ENCODE measurements at places on chromosomes 1 and 21.

DNA sequence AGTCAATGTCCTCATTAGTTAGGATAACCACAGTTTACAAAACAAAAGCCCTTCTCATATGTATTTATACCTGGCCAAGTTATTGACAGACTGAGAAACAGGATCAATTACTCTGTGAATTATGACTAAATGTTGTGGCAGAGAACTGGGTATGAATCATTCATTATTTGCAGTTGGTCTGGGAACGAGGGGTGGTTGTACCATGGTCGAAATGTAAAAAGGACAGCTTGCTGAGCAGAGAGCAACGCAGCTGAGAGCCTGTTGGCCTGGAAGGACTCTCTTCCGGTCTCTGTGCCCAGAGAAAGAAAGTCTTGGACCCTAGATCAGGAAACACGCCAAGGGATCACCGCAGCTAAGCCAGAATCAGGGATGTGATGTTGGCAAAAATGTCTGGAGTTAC lies 169.6 kb downstream of the DISC1 start:
- no peak for DNase-seq

DNA sequence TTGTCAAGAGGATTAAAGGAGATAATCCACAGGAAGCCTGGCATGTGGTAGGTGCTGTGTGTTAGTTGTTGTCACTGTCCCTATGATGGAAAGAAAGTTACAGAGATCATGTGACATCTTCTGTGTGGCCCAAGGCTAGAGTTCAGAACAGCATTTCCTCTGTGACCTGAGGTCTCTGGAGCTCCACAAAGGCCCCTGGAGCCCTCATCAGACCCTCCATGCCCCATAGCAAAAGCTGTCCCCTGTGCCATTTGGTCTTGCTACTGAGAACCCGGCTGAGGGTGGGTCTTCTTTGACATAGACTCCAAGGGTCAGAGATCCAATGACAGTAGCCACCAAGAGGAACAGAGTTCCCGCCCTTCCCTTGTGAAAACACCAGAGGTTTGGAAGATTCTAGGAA lies 8.1 kb downstream of the CELA2B start:
- no peak for DNase-seq

- DNase-seq, result no peak
These were observed 2.5 kb upstream of the UBASH3A start for GRCh38 chr21:42401154-42401553.

- DNase-seq, result no peak
These were observed 78.7 kb downstream of the PAPPA2 start for GRCh38 chr1:176541663-176542062.

DNA sequence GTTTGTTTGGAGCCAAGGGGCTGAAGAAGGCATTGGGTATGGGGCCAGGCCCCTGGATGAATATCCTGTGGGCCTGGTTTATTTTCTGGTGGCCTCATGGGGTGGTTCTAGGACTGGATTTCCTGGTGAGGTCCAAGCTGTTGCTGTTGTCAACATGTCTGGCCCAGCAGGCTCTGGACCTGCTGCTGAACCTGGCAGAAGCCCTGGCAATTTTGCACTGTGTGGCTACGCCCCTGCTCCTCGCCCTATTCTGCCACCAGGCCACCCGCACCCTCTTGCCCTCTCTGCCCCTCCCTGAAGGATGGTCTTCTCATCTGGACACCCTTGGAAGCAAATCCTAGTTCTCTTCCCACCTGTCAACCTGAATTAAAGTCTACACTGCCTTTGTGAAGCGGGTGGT lies 1.4 kb downstream of the ACKR1 start:
- DNase-seq, result no peak

GRCh38 chr1:68321084-68321685 lies 88.9 kb upstream of the WLS start:
- no peak for DNase-seq

- DNase-seq, result no peak
These were observed 733.3 kb downstream of the PTPRU start for GRCh38 chr1:29969576-29969975.

GRCh38 chr21:37921091-37921490 lies 4.8 kb upstream of the KCNJ6 start:
- DNase-seq, result no peak

DNA sequence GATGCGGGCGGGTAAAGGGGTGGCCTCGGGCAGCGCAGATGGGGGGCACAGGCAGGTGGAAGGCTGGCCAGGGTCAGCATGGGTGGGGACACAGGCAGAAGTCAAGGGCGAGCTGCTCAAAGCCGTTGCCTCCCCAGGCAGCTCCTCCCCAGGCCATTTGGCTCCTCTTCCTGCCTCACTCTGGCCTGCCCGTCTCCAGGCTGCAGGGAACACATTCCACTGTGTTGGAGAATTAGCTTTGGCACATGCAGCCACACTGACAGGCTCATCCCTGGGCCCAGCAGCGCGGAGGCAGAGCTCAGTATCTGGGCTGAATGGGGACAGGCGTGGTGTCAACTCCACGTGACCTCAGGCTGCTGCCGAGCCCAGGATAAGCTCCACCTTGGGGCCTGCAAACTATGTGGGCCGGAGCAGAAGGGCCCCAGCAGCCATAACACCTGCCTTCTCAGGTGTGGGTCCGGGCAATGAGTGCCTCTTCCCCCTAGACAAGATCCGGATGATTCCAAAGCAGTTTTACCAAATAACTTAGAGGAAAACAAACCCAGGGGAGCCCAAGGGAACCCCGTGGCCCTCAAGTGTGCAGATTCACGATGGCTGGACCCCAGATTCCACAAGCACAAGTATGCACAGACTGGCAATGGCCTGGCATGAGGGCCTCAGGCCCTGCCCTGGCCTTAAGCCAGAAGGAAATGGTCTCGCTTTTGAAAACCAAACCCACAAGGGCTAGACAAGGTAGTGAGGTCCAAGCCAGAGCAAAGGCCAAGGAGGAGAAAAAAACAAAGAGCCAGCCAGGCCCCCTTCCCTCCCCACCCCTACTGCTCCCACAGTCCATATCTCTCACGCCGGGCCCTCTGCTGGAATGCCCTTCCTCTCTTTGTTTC lies 40.2 kb downstream of the HSPG2 start:
- DNase-seq, result no peak

DNA sequence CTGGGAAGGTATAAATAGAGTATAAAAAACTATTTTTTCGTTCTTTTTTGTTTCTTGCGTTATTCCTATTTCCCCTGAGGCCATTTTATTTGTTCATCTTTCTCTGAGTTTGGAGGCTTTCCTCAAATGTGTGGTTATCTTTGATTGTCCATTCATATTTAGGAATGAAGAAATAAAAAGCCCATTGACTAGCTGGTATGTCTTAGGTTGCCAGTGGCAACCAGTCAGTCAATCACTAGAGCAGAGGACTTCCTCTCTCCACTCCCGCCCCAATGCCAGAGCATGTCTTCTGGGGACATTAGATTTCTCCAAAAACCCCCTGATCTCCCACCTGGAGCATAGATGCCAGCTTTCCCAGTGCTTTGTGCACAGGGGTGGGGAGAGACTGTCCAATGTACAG lies 20.7 kb upstream of the FOXE3 start:
- DNase-seq, result no peak

DNA sequence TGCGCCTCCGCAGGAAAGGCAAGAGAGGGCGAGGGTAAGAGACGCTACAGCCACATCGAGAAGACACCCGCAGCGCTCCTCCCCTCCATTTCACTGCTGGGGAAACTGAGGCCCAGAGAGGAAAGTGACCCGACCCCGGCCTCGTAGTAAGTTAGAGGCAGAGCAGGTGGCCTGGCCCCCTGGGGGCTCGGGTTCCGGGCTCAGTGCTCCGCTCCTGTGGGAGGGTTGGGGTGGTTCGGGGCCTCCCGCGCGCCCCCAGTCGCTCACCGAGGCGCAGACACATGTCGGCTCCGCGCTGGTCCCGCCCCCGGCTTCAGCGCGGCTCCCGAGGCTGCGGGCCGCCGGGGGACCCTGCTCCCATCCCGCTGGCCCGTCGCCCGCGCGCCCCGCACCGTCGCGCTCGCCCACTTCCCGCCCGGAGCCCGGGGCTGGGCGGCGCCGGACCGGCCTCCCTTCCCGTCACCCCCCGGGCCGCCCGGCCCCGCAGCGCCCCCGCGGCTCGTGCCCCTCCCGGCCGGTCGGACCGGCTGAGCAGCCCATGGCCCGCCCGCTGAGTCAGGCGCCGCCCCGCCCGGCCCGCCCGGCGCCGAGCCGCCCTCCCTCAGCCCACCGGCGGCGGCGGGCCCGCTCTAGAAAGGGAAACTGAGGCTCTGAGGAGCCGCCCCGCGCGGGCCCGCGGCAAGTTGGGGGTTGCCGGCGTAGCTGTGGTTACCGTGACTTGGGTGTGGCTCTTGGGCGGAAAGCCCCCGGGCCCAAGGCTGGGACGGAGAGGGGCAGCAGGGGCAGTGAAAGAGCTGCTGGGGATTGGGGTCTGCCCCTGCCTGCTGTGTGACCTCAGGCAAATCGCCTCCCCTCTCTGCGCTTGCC lies at the start of gene TMEM54:
TSS of gene TMEM54 (minus strand) at position 434 of the 867 bp plus-strand sequence. CDS start at position 283, 151 bp downstream.
- no peak for DNase-seq

GRCh38 chr1:75712306-75712705 lies 12.2 kb upstream of the ACADM start:
- no peak for DNase-seq

GRCh38 chr1:205580140-205580922 lies 51.5 kb downstream of the ELK4 start:
- DNase-seq, result no peak

DNA sequence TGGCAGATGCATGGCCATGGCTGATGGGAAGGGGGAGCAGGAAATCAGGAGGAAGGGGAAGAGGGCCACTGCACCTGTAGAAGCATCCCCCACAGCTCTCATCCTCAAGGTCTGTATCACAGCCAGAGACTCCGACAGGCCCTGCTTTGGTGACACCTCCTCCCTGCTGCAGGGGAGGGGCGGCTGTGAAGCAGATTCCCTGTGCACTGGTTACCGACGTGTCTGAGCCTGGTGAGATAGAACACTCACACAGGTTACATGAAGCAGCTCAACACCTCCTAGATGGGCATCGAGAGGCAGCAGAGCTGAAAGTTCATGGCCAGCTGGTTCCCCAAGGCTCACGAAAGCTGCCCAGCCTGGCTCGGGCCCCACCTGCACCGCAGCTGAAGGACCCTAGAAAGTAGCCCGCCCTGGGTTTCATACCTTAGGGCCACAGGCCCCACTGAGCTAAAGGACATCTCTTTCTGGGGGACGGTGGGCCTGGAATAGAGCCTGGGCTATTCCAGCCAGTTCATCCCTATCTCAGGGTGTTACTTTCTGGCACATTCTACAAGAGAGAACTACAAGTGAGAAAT lies 30.2 kb upstream of the AJAP1 start:
- no peak for DNase-seq

GRCh38 chr1:84090447-84091245 lies 53.4 kb upstream of the PRKACB start:
- DNase-seq, result no peak

GRCh38 chr1:181090641-181091126 lies 2.2 kb downstream of the IER5 start:
- DNase-seq, result no peak

DNA sequence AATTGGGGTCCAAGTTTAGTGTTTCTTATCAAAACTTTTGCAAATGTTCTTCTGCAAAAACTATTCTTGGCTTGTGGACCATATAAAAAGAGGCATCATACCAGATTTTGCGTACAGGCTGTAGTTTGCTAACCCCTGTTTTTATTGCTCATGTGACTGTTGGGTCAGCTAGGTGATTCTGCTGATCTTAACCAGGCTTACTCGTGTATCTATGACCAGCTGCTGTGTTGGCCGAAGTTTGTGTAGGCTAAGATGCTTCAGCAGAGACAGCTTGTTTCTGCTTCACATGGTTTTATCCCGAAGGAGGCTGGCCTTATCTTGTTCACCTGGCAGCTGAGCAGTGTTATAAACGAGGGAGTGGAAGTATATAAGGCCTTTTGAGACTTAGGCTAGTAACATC lies 38.2 kb downstream of the POU2F1 start:
- no peak for DNase-seq

DNA sequence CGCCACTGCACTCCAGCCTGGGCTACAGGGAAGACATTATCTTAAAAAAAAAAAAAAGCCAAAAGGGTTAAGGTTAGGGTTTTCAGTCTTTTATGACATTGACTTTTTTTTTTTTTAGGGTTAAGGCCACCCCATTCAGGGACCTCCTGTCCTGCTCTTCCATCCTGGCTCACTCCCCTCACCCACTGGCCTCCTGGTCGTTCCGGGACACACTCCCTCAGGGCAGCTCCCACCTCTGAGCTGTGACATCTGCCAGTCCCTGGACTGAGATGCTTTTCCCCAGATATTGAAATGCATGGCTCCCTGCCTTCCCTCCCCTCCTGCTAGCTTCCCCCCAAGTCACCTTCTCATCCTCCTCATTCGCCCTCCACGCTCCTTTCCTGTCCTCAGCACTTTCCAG lies 9.6 kb downstream of the PLEKHG5 start:
- DNase-seq, result no peak

GRCh38 chr1:10721381-10722321 lies 74.8 kb downstream of the CASZ1 start:
- DNase-seq, result no peak

GRCh38 chr1:173802961-173803360 lies 21.5 kb upstream of the DARS2 start:
- DNase-seq, result no peak

- DNase-seq, result no peak
These were observed 717 bp downstream of the CRYZL1 start for GRCh38 chr21:33640697-33641351.

DNA sequence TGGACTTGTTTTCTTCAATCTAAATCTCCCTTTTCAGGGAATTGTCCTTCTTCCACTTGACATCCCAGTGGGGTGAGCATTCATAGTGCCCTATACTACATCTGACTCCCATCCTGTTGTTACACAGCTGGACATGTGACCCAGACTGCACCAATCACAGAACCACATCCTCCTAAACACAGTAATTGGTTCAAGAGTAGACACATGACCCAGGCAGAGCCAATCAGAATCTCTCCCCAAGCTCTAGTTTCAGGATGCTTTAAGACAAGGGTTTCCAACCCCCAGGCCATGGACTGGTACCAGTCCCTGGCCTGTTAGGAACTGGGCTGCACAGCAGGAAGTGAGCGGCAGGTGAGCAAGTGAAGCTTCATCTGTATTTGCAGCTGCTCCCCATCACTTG lies 5.6 kb upstream of the DDOST start:
- DNase-seq, result no peak

GRCh38 chr1:229396585-229397206 lies 37.2 kb downstream of the ACTA1 start:
- no peak for DNase-seq

- DNase-seq, result no peak
These were observed 26.7 kb upstream of the KCNN3 start for GRCh38 chr1:154896771-154897286.

DNA sequence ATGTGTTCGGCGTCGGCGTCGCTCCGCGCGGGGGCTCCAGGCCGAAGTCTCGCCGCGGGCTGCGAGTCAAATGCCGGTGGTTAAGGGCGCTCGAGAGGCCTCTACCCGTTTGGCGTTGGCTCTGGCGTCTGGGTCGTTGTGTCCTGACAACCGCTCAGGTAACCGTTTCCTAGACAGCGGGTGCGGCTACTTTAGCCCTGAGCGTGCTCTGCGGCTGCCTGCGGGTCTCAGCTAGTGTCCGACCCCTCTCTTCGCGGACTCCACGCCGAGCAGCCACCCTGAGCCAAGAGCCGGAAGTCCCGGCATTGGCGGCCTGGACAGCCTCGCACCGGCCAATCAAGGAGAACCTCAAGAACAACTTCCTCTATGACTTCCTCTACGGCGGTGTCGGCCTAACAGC lies 173.4 kb downstream of the SETD4 start:
- DNase-seq, result no peak

GRCh38 chr1:63847308-63847910 lies 73.6 kb downstream of the ROR1 start:
- no peak for DNase-seq

GRCh38 chr1:164703960-164704411 lies 145.0 kb downstream of the PBX1 start:
- DNase-seq, result no peak

Data from stimulated activated CD4-positive, alpha-beta T cell treated with anti-CD3 and anti-CD28 coated beads, Interleukin-2, amount 100 ng/mL, for 4 hours (primary cell).